Kidney (tissue), 22 donors: ENCODE measurements at places on chromosomes 12 and 14. TPM values are rescaled to one million over a fixed set of nuclear protein-coding genes. Genes with fewer than 3 reads are reported as not detected.

GRCh38 chr14:37972941-37973887 lies 234.5 kb upstream of the SSTR1 start:
- H3K27me3 ChIP-seq = no peaks in the 10 kb centered on the region
- H3K36me3 ChIP-seq = no peaks in the 10 kb centered on the region
- no peak for DNase-seq

The GPHN gene
- total RNA-seq = 35.4 TPM

The BCL11B gene
- total RNA-seq = 3.3 TPM

The OR4E2 gene
- not detected for total RNA-seq

The SLC6A15 gene
- 0.28 TPM for total RNA-seq
